ENCODE measurements at places on chromosomes 12 and 14. TPM values are rescaled to one million over a fixed set of nuclear protein-coding genes. Genes with fewer than 3 reads are reported as not detected.
A peak's percentile ranks its signal among the peaks of the same experiment; 100 is the strongest.

B4GALNT1 gene
- polyA plus RNA-seq = 45.7 TPM

ZNF891 gene
- 5.1 TPM for polyA plus RNA-seq

SMCO2 gene
- 1.4 TPM for polyA plus RNA-seq

ZDHHC22 gene
- polyA plus RNA-seq = 47.3 TPM

NRL gene
- polyA plus RNA-seq = 4.8 TPM

GARIN6 gene
- not detected for polyA plus RNA-seq

GRCh38 chr14:91453744-91454143 is 36.1 kb upstream of the CCDC88C start:
- H3K27me3 ChIP-seq = no peaks in the 10 kb centered on the region
- no peak overlapping the region for H3K4me3 ChIP-seq
- H3K36me3 ChIP-seq = peaks cover 6% of the 10 kb centered on the region
- H3K4me1 ChIP-seq = no peaks in the 10 kb centered on the region
- DNase-seq = no peak

DNA sequence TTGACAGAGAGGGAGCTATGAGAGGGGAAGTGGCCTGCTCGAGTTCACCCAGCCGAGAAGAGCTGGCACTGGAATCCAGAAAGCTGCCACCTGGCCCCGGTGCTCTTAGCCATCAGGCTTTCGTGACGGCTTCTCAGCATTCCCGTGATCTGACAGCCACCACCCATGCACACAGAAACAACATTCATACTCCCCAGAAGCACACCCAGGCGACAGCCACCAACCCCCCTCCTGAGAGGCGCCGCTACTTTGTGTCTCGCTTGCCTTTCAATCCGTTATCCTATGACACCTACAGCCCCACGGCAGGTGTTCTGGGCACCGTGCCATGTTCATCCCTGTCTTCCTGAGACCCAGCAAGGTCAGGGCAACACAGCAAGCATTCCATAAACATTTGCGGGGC is 31.4 kb downstream of the PSMC1 start:
- H3K27me3 ChIP-seq = no peaks in the 10 kb centered on the region
- peaks cover 19% of the 10 kb centered on the region for H3K4me1 ChIP-seq
- H3K36me3 ChIP-seq = peaks cover 59% of the 10 kb centered on the region

GRCh38 chr14:33946679-33947476 is 4.0 kb downstream of the EGLN3 start:
- H3K36me3 ChIP-seq = no peaks in the 10 kb centered on the region
- no peak overlapping the region for H3K27ac ChIP-seq
- no peak overlapping the region for H3K4me3 ChIP-seq
- DNase-seq = no peak
- peaks cover 22% of the 10 kb centered on the region for H3K27me3 ChIP-seq

GRCh38 chr12:77679686-77680085 is 151.0 kb upstream of the NAV3 start:
- no peak overlapping the region for H3K4me3 ChIP-seq
- no peak overlapping the region for H3K27ac ChIP-seq
- no peaks in the 10 kb centered on the region for H3K36me3 ChIP-seq
- H3K27me3 ChIP-seq = no peaks in the 10 kb centered on the region
- no peak for DNase-seq

- H3K27me3 ChIP-seq = no peaks in the 10 kb centered on the region
- H3K4me1 ChIP-seq = no peaks in the 10 kb centered on the region
Observed at GRCh38 chr14:28635387-28635786, 131.2 kb upstream of the FOXG1 start.

- H3K27me3 ChIP-seq = peaks cover 24% of the 10 kb centered on the region
- no peak overlapping the region for H3K27ac ChIP-seq
- no peaks in the 10 kb centered on the region for H3K36me3 ChIP-seq
Observed at GRCh38 chr12:3487027-3487426, 4.0 kb upstream of the PRMT8 start.

DNA sequence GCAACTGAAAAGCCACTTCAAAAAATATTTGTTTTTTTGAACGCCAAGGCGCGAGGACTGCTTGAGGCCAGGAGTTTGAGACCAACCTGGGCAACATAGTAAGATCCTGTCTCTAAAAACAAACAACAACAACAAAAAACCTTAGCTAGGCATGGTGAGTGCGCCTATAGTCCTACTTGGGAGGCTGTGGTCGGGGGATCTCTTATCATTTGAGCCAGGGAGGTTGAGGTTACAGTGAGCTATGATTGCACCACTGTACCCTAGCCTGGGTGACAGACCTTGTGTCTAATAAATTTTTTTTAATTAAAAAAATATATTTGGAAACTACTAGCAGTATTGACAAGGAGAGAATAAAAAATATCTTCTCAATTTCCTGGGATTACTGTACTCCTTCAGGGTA is 113.1 kb downstream of the TRAFD1 start:
- H3K4me1 ChIP-seq = no peaks in the 10 kb centered on the region
- no peak for DNase-seq
- H3K27me3 ChIP-seq = no peaks in the 10 kb centered on the region
- no peak overlapping the region for H3K4me3 ChIP-seq
- no peak overlapping the region for H3K27ac ChIP-seq

- DNase-seq = no peak
- H3K27ac ChIP-seq = no peak overlapping the region
- no peaks in the 10 kb centered on the region for H3K27me3 ChIP-seq
- no peak overlapping the region for H3K4me3 ChIP-seq
Observed at GRCh38 chr12:52631676-52632459, 13.5 kb upstream of the KRT73 start.

DNA sequence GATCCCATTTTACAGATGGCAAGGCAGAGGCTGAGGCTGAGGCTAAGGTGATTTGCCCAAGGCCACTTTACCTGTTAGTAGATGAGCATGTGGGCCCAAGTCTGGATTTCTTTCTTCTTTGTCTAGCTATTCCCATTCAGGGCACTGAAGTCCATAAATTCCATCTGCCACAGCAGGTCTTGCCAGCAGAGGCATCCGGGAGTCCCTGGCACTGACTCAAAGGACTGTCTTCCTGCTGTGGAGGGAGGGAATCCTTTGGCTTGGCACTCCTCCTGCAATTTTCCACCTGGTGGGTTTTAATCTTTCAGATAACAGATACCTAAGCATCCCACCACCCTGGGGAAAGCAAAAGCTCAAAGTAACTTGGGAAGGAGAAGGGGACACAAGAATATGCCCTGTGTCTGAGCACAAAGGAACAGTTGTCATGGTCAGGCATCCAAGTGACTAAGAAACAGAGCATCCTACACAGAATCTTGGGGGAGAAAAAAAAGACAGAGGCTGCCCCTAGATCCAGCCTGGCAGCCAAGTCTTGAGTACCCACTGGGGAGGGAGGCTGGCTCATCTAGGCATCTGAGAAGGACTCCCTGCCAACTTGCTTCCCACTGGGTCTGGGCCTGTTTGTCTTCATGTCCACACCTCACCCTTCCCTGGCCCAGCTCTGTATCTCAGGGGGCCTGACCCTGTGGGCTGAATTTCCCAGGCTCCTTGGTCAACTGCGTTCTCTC is 35.6 kb upstream of the CMKLR1 start:
- H3K4me3 ChIP-seq = no peak overlapping the region
- no peaks in the 10 kb centered on the region for H3K36me3 ChIP-seq
- DNase-seq = peak; percentile 34
- H3K4me1 ChIP-seq = no peaks in the 10 kb centered on the region
- no peaks in the 10 kb centered on the region for H3K27me3 ChIP-seq

- H3K36me3 ChIP-seq = no peaks in the 10 kb centered on the region
- H3K27me3 ChIP-seq = no peaks in the 10 kb centered on the region
- no peaks in the 10 kb centered on the region for H3K4me1 ChIP-seq
- H3K4me3 ChIP-seq = no peak overlapping the region
Observed at GRCh38 chr14:96162741-96163140, 41.9 kb upstream of the BDKRB2 start.

GRCh38 chr14:38208618-38209562 is 1.2 kb downstream of the SSTR1 start:
- peak overlapping the region; percentile 48 for H3K4me3 ChIP-seq
- DNase-seq = no peak
- peaks cover 44% of the 10 kb centered on the region for H3K27me3 ChIP-seq
- H3K4me1 ChIP-seq = peaks cover 42% of the 10 kb centered on the region
- peaks cover 3% of the 10 kb centered on the region for H3K36me3 ChIP-seq

DNA sequence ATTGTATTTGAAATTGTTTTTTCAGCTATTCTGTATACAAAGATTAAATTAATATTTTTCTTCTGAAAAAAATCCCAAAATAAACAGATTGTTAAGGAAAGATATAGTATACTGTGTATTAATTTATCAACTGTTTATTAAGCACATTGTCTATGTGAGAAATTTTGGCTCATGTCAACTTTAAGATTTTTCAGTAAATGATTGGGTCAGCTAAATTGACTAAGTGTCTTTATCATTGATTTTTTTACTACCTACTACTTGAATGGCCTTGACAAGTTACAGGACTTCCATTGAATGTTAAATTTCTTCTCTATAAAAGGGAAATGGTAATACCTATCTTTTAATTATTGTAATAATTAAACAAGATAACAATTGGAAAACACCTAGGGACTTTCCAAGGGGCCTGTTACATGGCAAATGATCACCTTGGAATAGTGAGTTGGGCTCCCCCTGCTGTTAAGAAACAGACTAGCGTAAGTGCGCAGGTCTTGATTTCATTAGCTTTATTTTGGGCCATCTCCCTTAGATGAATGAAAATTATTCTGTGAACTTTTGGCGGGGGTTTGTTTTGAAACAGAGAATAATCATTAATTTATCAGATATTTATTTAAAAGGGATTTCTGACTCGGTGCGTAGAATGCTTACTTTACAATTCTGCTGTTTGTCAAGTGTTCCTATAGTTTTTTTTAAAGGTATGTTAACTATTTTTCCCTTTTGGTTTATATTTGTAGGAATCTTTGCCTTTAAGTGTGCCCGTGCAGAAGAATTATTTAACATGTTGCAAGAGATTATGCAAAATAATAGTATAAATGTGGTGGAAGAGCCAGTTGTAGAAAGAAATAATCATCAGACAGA is 14.5 kb upstream of the CCT2 start:
- peaks cover 8% of the 10 kb centered on the region for H3K36me3 ChIP-seq
- H3K27ac ChIP-seq = no peak overlapping the region
- DNase-seq = peak; percentile 42
- H3K27me3 ChIP-seq = no peaks in the 10 kb centered on the region

GRCh38 chr14:23895480-23895879 is 58.1 kb upstream of the DHRS4 start:
- no peaks in the 10 kb centered on the region for H3K4me1 ChIP-seq
- H3K36me3 ChIP-seq = no peaks in the 10 kb centered on the region
- DNase-seq = peak; percentile 48

DNA sequence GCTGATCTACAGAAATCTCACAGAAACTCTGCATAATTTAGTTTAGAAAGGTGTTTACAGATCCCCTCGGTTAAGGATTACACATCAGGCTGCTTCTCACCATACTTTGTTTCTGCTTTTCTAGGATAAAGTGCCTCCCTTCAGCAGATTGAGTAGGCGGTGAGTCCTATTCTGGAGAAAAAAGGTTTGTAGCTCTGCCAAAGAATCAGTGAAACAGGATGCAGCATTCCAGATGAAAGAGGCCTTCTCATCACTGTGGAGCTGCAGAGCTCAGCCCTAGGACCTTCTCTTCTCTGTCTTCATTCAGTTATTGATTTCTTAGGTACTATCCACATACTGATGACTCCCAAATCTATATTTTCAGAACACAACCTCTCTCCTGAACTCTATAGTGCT is 155.5 kb upstream of the KRR1 start:
- peak overlapping the region; percentile 55 for H3K27ac ChIP-seq
- H3K4me3 ChIP-seq = no peak overlapping the region
- no peaks in the 10 kb centered on the region for H3K4me1 ChIP-seq
- DNase-seq = no peak
- H3K36me3 ChIP-seq = no peaks in the 10 kb centered on the region
- no peaks in the 10 kb centered on the region for H3K27me3 ChIP-seq

- peaks cover 3% of the 10 kb centered on the region for H3K36me3 ChIP-seq
- no peaks in the 10 kb centered on the region for H3K4me1 ChIP-seq
- no peak overlapping the region for H3K4me3 ChIP-seq
- no peak overlapping the region for H3K27ac ChIP-seq
Observed at GRCh38 chr14:64082837-64083236, 211.3 kb downstream of the ESR2 start.

- H3K4me1 ChIP-seq = no peaks in the 10 kb centered on the region
- H3K4me3 ChIP-seq = no peak overlapping the region
- DNase-seq = peak; percentile 21
- H3K27ac ChIP-seq = no peak overlapping the region
Observed at GRCh38 chr14:47590767-47591495, 84.5 kb downstream of the MDGA2 start.

GRCh38 chr12:26046906-26047305 is 77.9 kb downstream of the BHLHE41 start:
- no peaks in the 10 kb centered on the region for H3K27me3 ChIP-seq
- no peaks in the 10 kb centered on the region for H3K36me3 ChIP-seq

DNA sequence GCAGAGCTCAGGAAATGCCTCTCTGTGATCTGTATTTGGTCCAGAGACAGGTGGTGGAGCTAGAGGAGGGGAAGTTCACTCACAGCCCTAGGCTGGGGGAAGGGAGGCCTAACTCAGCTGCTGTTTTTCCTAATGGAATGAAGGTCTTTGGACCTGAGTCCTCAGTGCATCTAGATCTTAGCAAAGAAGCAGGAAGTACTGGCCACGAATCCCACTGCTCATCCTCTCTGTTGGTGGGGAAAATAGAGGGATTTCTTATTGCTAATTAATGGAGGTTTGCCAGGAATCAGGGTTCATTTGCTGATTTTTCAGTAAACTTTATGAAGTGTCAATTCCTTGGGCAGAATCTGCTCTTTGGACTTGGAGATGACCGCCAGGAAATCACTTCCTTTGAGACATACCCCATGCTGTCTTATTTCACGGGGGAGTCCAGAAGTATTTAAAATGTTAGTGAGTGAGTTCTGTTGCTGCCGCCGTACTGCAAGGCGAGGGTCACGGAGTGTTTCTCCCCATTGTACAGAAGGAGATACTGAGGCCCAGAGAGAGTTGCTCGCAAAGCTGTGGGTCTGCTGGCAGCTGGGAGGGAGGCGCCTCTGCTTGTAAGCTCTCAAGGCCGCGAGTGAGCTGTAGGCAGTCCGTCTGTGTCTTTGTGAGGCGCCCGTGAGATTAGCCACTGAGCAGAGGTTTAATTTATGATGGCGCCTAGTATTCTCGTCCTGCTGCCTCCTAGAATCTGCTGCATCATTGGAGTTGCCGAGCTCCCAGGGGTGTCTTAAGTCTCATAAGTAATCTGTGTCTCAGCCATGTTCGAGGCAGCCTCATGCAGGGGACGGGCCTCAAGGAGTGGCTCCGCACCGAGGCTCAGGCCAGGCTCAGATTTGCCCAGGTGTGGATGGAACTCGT is 88.2 kb downstream of the TSPAN9 start:
- no peaks in the 10 kb centered on the region for H3K27me3 ChIP-seq
- no peaks in the 10 kb centered on the region for H3K36me3 ChIP-seq
- H3K4me3 ChIP-seq = no peak overlapping the region

GRCh38 chr12:130394906-130395305 is 57.2 kb downstream of the PIWIL1 start:
- H3K4me1 ChIP-seq = peaks cover 17% of the 10 kb centered on the region
- peaks cover 3% of the 10 kb centered on the region for H3K36me3 ChIP-seq
- DNase-seq = no peak
- no peak overlapping the region for H3K4me3 ChIP-seq

- no peaks in the 10 kb centered on the region for H3K36me3 ChIP-seq
- DNase-seq = no peak
- H3K27ac ChIP-seq = no peak overlapping the region
- H3K4me3 ChIP-seq = no peak overlapping the region
- peaks cover 4% of the 10 kb centered on the region for H3K4me1 ChIP-seq
Observed at GRCh38 chr12:114414031-114414865, 8.3 kb upstream of the TBX5 start.

GRCh38 chr12:42291680-42292079 is 34.2 kb downstream of the ZCRB1 start:
- no peaks in the 10 kb centered on the region for H3K4me1 ChIP-seq
- no peak overlapping the region for H3K27ac ChIP-seq
- H3K4me3 ChIP-seq = no peak overlapping the region
- no peaks in the 10 kb centered on the region for H3K27me3 ChIP-seq
- H3K36me3 ChIP-seq = no peaks in the 10 kb centered on the region
- DNase-seq = no peak

- H3K36me3 ChIP-seq = peaks cover 65% of the 10 kb centered on the region
- no peaks in the 10 kb centered on the region for H3K27me3 ChIP-seq
- no peak overlapping the region for H3K4me3 ChIP-seq
- no peaks in the 10 kb centered on the region for H3K4me1 ChIP-seq
- no peak for DNase-seq
Observed at GRCh38 chr14:68886109-68886434, 93.0 kb downstream of the ACTN1 start.
